ENCODE measurements at places on chromosomes 3 and 15.
A peak's percentile ranks its signal among the peaks of the same experiment; 100 is the strongest.

DNA sequence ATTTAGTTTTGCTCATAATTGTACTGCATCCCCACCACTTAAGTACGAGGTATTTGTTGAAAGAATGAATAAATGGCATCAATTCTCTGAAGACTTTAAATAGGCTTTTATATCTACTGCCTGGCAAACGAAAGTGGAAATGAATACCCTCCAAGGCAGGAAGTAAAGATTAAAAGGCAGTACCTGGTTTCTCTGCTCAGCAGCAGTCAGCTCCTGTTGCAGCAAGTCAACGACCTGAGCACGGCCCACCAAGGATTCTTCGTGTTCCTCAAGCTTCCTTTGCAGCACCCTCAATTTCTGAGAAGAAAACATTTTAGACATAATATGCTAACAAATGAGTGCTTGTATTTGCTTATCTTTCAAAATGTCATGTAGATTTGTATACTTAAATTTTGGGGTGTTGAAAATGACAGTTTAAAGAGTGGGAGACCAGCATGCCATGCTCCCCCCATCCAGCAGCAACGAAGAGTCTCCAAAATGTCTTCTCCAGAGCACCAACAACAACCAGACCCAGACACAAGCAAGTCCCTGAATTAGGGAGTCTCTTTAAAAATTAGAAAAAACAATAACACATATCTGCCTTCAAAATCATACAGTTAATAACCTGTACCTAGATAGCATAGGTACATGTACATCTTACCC is 31.2 kb downstream of the GOLGB1 start:
- DNase-seq = no peak

- no peak for DNase-seq
Measured at GRCh38 chr3:79018265-79018664, 749.5 kb downstream of the ROBO1 start.

GRCh38 chr15:68781766-68782588 is 38.7 kb downstream of the ANP32A start:
- DNase-seq = no peak

DNA sequence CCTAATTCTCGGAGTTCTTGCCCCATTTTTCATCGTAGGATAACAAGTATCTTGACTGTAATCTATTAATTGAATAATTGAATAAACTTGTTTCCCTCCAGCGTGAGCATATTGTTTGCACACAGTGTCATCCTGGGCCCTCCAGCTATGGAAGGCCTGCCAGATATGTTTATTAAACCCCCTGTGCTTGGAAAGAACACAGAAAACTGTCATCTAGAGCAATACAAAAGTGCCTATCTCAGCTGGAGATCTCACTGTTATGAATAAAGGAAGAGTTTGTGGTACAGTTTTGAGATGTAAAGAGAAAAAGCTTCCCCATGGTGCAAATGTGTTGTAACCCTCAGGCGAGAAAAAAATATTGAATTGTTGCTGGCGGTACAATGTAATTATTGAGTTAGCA is 405.9 kb downstream of the SOX2 start:
- no peak for DNase-seq

- DNase-seq = no peak
Measured at GRCh38 chr3:23608650-23609049, 197.1 kb upstream of the UBE2E1 start.

DNA sequence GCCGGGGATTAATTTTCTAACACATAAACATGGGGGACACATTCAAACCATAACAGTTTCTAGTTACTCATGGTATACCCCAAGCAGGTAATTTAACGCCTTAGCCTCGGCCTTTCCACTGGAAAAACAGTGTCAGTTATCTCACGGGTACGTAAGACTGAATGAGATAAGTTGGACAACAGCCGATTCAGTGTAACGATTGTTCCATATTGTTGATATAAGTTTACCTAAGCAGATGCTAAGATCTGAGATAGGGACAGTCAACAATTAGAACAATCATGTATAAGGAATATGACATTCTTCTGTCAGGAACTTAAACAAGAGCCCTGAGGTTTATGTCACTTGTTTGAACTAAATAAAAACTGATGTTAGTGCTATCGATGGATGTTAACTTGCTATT is 130.8 kb downstream of the GHSR start:
- no peak for DNase-seq

GRCh38 chr3:119769394-119770149 is 12.3 kb upstream of the NR1I2 start:
- DNase-seq = no peak

- DNase-seq = no peak
Measured at GRCh38 chr15:48391950-48392349, 60.7 kb downstream of the DUT start.

- DNase-seq = no peak
Measured at GRCh38 chr3:30664459-30664858, 58.1 kb downstream of the TGFBR2 start.

GRCh38 chr15:24944954-24945353 is 9.8 kb upstream of the SNRPN start:
- no peak for DNase-seq

GRCh38 chr3:46276497-46277099 is 34.3 kb downstream of the CCR3 start:
- peak; percentile 47 for DNase-seq

DNA sequence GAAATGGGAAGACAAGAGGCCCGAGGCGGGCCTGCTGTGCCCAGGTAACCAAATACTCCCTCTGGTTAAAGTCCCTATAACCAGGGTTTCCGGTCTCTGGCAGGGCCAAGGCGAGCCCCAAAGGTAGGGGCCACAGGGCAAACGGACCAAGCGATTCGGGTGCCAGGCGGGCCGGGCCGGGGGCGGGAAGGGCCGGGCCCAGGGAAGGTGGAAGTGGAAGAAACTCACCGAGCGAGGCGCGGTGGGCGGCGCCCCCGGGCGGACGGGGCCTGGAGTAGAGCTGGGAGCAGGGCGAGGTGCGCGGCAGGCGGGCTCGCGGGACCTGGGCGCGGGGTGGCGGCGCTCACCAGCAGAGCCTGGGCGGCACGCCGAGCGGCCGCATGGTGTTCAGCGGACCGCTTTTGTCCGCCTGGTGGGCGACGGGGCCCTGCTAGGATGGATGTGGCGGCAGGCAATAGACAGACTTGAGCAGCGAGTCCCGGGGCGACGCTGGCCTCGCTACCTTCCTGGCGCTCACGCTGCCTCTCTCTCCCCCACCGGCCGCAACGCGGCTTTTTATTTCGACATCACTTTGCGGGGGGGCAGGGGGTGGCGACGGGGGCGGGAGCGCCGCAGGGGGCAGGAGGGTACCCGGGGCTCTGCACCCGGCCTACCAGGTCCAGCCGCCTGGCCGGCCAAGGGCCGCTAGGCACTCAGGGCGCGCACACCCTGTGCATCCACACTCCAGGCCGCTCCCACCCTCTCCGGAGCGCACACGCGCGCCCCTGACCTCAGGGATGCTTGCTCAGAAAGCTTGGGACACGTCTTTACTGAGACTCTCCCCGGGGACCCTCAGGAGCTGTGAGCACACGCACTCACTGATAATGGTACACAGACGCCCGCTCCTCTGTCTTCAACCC is at the start of gene GATA2:
Gene GATA2, minus strand, starts transcription at position 531 of the 899 bp plus-strand sequence. CDS start 6,170 bp downstream, outside the sequence.
- DNase-seq = no peak

DNA sequence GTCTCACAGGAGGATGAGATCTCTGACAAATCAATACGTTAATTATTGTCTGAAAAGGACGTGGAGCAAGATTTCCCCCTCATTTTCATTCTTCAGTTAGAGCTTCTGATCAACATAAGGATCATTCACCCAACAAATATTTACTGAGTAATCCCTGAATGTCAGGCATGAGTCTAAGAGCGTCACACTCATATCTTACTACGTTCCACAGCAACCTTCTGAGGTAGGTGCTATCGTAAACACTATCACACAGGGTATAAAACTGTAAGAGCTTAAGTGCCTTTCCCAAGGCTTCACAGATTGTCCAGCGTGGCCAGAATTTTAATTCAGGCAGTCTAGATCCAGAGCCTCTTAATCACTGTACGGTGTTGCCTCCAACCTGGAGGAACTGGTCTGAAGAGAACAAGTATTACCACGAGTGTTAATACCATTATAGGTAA is 10.6 kb upstream of the TM4SF1 start:
- no peak for DNase-seq

GRCh38 chr15:48408327-48408726 is 77.1 kb downstream of the DUT start:
- no peak for DNase-seq

GRCh38 chr3:128863560-128863959 is 15.9 kb upstream of the ACAD9 start:
- no peak for DNase-seq

GRCh38 chr15:76313731-76314130 is 2.5 kb upstream of the ETFA start:
- no peak for DNase-seq

DNA sequence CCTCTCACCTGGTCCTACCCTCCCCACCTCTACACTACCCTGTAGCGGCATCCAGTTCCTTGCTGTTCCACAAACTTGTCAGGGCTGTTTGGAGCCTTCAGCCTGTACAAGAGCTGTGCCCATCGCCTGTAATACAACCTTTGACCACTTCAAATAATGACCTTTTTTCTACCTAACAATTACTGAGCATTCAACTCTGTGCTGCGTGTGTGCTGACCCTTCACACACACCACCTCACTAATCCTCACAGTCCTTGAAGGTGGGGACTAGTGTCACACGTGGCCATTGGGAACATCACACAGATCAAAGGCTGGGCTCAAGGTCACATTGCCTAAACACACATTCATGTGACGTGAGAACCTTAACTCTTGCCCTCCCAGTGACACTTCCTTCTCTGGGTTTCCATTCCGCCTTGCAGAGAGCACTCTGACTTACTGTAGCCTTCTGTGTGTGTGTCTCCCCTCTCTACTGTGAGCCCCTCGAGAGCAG is 3.1 kb downstream of the C3orf20 start:
- DNase-seq = no peak

GRCh38 chr3:52028572-52028971 is 27.8 kb downstream of the DUSP7 start:
- DNase-seq = no peak

GRCh38 chr3:2156244-2156847 is 57.7 kb downstream of the CNTN4 start:
- DNase-seq = no peak

DNA sequence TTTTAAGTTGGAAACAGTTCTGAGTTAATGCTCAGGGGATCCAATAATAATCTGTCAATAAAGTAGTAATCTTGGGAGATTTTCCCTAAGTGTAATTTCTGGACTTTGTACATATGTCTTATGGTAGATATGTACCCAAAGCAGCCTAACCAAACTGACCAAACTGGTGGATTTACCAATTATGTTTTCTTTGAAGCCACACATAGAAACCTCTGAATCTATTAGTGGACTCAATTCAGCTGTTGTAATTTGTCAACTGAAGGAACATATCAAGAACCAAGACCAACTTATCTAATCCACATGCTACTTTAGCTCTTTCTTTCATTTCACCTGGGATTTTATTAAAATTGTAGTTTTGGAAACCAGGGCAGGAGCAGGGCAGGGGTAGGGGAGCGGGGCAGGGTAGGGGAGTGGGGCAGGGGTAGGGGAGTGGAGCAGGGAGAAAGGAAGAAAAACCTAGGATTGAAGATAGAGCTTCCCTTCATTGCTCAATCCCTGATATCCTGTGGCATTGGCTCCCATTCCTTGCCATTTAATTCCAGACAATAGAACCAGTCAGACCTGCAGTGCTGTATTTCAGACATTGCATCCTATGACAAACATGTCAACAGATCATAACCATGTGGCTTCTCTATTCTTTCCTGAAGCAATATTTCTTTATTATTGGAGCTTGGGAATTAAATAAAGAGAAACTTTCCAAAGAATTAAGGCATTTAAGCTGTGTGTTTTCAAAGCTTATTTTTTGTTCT is 101.8 kb downstream of the NFKBIZ start:
- DNase-seq = no peak

- DNase-seq = no peak
Measured at GRCh38 chr15:28914046-28914445, 28.3 kb downstream of the APBA2 start.

DNA sequence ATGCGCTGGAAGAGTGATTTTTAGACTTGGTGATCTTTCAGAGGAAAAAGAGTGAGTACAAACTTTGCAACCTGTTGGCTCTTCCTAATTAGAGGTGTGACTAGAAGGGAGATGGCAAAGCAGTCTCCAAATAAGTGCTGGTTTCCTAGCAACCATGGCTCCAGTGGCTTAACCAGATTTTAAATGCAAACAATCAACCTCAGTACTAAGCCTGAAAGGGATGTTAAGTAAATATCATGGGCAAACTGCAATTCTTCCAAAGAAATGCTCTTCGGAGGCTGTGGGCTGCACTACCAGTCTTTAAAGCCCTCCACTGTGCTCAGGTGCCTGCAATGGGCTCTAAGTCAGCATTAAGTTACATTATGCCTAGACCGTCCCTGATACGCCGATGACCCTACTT is 678.1 kb upstream of the CCDC54 start:
- no peak for DNase-seq

- no peak for DNase-seq
Measured at GRCh38 chr15:85543741-85544155, 163.3 kb downstream of the AKAP13 start.

DNA sequence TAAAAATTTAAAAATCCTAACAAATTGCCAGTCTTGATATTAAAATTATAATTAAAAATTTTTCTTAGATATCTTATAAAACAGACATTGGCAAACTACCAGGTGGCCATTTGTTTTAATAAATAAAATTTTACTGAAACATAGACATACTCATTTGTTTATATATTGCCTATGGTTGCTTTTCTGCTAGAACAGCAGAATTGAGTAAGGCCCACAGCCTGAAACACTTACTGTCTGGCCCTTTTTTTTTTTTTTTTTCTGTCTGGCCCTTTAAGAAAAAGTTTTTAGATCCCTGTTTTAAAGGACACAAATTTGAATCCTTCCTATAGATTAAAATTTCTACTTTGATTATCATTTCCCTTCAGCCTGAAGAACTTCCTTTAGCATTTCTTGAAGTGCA is 60.5 kb upstream of the CTDSPL2 start:
- no peak for DNase-seq

- no peak for DNase-seq
Measured at GRCh38 chr15:68980786-68981185, 33.7 kb upstream of the NOX5 start.

GRCh38 chr3:33681667-33682066 is 36.4 kb downstream of the CLASP2 start:
- DNase-seq = no peak
